Activated CD4-positive, alpha-beta T cell treated with anti-CD3 and anti-CD28 coated beads for 1 hour (primary cell): ENCODE measurements at places on chromosomes 2 and 18.

GRCh38 chr2:46456789-46457188 is 22.6 kb upstream of the TMEM247 start:
- no peak for DNase-seq

GRCh38 chr18:76476665-76477561 is 18.1 kb downstream of the ZNF516 start:
- DNase-seq, result no peak

DNA sequence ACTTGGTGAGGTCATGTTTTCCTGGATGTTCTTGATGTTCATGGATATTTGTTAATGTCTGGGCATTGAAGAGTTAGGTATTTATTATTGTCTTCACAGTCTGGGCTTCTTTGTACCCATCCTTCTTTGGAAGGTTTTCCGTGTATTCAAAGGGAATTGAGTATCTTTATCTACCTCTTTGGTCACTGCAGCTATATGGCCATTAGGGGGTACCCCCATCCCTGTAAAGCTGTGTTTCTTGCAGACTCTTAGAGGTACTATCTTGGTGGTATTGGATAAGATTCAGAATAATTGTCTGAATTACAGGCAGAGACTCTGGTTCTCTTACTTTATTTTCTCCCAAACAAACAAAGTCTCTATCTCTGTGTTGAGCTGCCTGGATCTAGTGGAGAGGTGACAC is 401.6 kb upstream of the FSIP2 start:
- DNase-seq, result no peak

DNA sequence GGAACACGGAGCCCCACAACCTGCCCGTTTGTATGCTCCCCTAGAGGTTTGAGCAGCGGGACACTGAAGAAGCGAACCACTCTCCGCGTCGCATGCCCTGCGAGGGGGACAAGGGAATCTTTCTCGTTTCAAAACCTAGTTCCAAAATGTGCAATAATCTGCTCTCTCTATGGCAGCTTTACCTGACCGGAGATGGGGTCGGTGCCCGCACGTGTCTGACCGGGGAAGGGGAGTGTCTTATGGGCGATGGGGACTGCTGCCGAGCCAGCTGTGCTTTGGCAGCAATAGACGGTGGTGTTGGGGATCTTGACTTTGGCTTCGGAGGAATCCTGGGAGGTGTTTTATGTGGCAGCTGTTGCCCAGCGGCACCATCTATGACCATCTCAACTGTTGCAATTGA is 7.9 kb downstream of the TTN start:
- no peak for DNase-seq

GRCh38 chr18:3914109-3914508 is 464.1 kb downstream of the TGIF1 start:
- no peak for DNase-seq

DNA sequence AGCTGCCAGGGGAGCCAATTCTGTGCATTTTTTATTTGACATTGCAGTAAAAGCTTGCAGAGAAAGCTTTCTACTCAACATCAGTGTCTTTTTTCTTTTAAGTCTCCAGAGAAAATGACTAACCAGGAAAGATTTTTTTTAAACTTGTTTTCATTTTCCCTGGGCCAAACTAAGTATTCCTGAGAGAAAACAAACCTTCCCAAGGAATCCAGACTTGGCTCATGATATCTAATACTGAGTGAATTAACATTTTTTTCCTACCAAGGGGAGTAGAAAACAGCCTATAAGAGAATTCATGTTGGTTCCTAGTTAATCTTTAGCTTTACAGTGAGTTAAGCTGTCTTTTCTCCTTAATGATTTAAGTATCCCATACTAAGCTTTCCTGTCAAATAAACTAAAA is 46.7 kb downstream of the DAPL1 start:
- DNase-seq, result no peak

DNA sequence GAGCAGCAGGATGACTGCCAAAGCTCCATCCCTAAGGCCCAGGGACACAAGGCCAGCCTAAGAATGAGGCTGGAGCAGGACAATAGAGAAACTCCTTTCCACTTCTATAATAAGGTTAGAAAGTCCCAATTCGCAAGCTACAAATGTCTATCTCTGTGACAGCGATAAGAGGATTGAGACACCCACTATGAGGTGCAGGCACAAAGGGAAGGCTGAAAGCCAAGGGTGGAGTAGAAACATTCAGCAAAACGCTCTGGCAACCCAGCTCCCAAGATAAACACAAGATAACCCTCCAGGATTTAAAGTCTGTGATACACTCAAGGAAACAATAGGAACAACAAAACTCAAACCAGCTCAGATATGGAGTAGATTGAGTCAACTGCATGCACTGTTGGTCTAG is 418.0 kb upstream of the UBE2E3 start:
- DNase-seq, result no peak

- no peak for DNase-seq
Measured at GRCh38 chr2:46118656-46119371, 178.4 kb upstream of the EPAS1 start.

GRCh38 chr2:199457147-199458008 is at the start of gene SATB2:
TSS of gene SATB2 (minus strand) at chr2:199457939. CDS start at chr2:199456037, 1,902 bp downstream.
- DNase-seq, result no peak

GRCh38 chr2:238339814-238340213 is 19.5 kb downstream of the TRAF3IP1 start:
- no peak for DNase-seq

GRCh38 chr2:36770542-36771287 is 74.2 kb downstream of the VIT start:
- DNase-seq, result no peak

GRCh38 chr18:71370671-71371445 is 1082.0 kb downstream of the SOCS6 start:
- DNase-seq, result no peak

GRCh38 chr2:208134928-208135586 is 5.4 kb upstream of the CRYGC start:
- DNase-seq, result no peak

DNA sequence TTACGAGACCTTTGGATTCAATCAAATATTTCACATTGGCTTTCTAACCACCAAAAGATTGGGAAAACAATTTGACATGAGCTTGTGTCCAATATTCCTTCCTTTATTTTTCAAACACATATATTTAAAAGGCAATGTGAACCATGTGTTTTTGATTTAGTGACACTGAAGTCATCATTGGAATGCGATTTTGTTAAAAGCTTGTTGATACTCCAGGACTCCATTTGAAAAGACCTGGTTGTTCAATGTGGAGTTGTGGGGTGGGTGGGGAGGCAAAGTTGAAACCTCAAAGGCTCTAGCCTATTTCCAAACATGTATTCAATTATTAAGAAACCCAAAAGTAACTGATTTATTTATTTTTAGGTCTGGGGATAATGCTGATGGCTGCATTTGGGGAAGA is 114.1 kb upstream of the TRIB2 start:
- no peak for DNase-seq

GRCh38 chr2:144671695-144672455 is 152.0 kb upstream of the ZEB2 start:
- DNase-seq, result no peak

- DNase-seq, result no peak
Measured at GRCh38 chr2:60998628-60999545, 18.6 kb upstream of the PEX13 start.

DNA sequence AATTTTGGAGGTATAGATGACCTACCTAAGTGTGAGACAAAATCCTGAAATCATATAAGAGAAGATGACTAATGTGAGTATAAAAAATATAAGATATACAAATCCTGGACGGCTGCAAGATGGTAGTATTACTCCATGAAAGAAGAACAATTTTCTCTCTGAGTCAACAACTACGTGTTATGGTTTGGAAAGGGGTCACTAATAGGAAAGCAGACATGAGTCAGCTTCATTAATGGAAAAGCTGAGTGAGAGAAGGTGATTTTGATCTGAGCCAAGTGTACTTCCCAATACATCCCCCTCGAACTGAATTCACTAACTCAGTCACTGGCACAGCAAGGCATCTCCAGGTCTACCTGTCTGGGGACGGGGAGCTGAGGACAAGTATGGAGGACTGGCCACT is 20.1 kb upstream of the SELENOI start:
- DNase-seq, result no peak

GRCh38 chr2:112960230-112960825 is 17.5 kb upstream of the IL36G start:
- DNase-seq, result no peak

GRCh38 chr2:64613276-64613675 is 40.4 kb downstream of the SERTAD2 start:
- no peak for DNase-seq

- peak; percentile 26 for DNase-seq
Measured at GRCh38 chr2:44362207-44363015, 664 bp downstream of the CAMKMT start.

DNA sequence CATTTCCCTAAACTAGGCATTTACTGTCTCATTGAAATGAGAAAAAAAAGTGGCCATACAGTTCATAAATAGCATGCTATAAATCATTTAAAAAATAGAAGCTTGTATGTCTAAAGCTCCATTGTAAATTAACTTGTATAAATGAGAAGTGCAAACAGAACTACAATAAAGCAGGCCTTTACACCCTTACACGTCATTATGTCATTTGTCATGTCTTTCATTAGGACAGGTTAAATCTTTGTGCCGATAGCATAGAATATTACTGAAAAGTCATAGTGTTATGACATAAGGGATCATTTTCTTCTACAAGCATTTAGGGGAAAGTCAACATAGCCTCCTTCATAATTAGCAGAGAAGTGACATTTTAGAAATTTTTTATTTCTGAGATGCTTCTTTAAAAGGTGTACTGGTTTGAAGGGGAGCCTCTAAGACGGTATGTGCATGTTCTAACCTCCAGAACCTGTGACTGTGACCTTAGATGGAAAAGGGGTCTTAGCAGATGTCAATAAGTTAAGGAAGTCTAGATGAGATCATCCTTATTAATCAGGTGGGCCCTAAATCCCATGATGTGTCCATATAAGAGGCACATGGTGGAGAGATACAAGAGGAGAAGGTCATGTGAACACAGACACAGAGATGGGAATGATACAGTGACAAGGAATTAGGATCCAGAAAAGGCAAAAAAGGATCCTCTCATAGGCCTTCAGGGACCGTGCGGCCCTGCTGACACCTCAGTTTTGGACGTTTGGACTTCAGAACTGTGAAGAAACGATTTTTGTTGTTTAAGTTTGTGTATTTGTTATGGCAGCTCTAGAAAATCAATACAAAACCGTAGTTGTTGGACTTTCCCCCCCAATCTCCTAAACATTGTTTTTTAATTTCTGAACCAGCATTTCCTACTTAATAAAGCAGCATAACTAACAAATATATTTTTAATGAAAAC is 863.7 kb downstream of the MBD2 start:
- no peak for DNase-seq

- no peak for DNase-seq
Measured at GRCh38 chr18:10797896-10798295, 272.1 kb downstream of the NAPG start.

- DNase-seq, result no peak
Measured at GRCh38 chr2:29601872-29602271, 319.5 kb downstream of the ALK start.

- no peak for DNase-seq
Measured at GRCh38 chr2:221533299-221533698, 38.8 kb downstream of the EPHA4 start.

DNA sequence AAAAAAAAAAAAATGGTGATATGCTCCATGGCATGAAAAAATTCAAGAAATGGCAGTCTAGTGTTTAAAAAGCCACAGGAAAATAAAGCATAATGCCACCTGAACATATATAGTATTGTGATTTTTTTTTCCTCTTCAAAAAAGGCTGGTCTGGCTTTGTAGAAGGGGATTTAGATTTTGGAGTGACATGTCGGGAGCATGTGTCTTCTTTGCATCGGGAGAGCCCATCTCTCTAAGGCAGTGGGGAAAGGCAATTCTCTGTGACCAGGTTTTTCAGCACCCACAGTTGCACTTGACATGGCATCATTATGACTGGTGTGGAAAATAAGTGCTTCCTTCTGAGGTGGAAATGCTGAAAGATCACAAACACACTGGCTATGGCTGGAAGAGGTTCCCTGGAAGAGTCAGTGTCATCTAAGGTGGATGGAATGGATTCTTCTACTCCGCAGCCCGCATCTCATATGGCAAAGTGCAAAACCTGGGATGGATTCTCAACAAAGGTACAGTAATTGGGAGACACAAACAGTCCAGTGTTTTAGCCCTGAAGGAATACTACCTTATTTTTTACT is 172.5 kb downstream of the AGAP1 start:
- DNase-seq, result no peak

GRCh38 chr2:168120730-168121129 is 126.7 kb downstream of the STK39 start:
- DNase-seq, result no peak

DNA sequence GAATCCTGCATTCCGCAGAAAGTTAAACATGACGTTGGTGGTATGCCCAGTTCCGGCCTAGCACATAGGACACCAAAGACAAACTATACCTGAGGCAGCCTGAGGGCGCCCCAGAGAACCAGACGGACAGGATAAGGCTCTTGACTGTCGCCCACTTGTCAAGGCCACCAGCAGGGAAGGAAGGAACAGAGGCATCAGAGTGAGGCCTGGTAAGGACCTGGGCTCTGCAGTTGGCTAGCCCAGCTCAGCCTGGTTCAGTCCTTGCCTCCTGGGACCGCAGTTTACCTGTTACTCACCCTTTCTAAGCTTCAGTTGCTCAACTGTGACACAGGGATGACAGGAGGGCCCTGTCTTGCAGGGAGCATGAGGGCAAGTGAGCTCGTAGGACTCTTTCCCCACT is 82.1 kb downstream of the ACTR2 start:
- DNase-seq, result no peak

GRCh38 chr2:178142274-178143065 is 30.2 kb downstream of the RBM45 start:
- no peak for DNase-seq

DNA sequence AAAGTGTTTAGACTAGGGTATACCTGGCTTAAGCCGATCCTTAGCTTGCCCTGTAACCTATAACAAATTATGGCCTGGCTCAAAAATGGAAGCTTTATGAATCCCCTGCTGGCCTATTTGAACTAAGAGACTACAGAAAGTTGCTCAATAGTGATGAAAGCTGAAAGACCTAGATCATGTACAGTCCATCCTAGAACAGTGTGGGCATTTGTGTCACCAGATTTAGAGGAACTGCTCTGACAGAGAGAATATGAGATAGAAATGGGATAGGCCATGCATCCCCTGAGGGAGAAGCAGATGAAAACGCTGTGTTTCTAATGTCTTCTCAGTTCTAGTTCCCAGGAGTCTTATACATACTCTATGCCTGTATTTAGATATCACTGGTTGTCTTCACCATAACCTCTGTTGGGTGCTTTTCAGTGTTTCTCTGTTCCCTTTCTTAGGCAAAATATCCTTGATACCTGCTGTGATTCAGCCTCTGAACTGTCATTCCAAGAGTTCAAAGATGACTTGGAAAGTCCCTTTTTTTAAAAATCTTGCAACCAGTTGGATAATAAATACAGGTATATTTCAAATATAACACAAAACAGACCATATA is 246.9 kb upstream of the SLC39A10 start:
- DNase-seq, result no peak
